ENCODE measurements at places on chromosomes 7 and 10.

DNA sequence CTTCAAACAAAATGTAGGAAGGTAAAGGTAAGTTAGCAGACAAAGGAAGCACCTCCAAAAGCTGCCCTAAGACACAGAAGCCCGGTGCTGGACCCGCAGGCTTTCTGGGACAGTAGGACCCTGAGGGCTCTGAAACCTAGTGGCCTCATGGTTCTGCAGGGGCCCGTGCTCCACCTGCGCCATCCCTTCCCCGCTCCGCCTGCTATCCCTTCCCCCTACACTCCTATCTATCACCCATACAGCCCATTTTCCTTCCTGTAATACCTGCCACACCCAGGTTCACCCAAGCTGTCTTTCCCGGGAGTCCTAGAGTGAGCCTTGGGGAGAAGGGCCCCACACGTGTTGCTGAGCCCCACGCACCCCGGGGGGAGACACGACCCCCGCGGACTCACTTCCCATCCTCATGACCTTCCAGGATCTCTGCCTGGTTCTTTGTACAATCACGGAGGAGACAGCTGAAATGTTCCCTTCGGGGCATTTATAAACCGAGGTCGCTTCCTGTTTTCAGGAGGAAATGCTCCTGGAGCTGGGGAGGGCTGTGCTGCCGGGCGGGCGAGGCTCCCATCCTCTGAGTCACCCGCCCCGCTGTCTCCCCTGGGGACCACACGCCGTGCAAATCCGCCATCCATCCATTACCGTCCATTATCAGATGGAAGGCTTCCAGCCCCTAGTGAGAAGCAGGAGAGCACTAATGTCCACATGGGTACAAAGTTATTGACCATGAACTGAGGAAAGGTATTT, 251.7 kb upstream of the PITRM1 start:
- DNase-seq: peak; percentile 41

DNA sequence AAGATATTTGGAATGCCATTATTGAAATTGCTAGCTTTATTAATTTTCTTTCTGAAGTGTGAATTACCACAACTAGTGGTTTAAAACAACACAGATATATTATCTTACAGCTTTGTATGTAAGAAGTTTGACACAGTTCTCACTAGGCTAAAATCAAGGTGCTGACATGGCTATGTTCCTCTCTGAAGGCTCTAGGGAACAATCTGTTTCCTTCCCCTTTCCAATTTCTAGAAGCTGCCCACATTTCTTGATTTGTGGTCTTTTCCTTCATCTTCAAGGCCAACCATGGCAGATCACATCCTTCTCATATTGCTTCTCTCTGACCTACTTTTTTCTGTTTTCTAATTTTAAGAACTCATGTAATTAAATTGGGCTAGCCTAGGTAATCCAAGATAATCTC, 43.3 kb upstream of the SLC26A3 start:
- DNase-seq: no peak

DNA sequence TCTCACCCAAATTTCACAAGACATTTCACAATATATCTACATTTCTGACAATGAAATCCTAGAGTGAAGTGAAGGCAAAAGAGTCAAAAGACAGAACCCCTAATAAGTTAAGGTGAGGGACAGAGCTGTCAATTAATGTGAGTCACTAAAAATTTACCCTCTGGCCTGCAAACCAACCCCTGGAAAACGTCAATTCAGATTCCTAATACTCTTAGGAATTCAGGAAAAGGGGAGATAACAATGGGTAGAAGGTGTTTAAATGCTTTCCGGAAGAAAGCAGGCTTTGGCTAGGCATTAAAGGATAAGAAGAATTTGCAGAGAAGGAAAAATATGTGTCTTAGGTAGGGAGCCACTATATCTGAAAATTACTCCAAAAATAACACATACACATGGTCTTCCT, 299.6 kb downstream of the INHBA start:
- no peak for DNase-seq

GRCh38 chr10:35889971-35890675, 248.0 kb upstream of the FZD8 start:
- no peak for DNase-seq

DNA sequence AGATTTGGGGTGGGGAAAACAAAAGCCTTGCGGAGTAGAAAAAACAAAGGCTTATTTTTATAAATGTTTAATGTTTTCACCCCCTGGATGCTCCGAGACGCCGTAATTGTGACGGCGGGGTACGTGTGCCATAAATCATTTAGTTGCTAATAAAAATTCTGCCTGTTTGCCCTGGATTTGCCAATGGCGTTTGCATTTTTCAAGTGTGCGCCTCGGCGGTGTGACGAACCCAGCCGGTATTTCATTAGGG, 2.5 kb upstream of the TNRC18 start:
- no peak for DNase-seq

GRCh38 chr10:114714281-114714741, 56.2 kb upstream of the ABLIM1 start:
- DNase-seq: peak; percentile 48

GRCh38 chr7:86592185-86592584, 51.5 kb upstream of the GRM3 start:
- no peak for DNase-seq

DNA sequence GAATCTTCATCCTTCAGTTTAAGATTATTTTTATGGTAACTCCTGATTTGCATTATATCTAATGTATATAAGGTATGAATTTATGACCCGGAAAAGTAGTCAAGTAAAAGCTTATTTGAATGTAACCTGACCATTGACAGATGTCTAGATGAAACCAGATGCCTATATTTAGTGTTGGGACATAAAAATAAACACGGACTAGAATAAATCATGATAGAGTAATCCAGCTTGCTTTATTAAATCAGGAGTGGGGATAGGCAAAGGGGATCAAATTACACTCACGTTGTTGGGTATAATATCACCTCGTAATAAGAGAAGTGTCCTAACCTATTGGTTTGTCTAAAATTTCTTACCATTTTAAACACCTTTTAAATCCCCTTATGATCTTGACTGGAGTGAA, 244.6 kb downstream of the AGMO start:
- no peak for DNase-seq

GRCh38 chr7:99949645-99950228, 20.3 kb upstream of the GJC3 start:
- no peak for DNase-seq

GRCh38 chr10:52703898-52704297, 68.7 kb downstream of the MBL2 start:
- DNase-seq: no peak

DNA sequence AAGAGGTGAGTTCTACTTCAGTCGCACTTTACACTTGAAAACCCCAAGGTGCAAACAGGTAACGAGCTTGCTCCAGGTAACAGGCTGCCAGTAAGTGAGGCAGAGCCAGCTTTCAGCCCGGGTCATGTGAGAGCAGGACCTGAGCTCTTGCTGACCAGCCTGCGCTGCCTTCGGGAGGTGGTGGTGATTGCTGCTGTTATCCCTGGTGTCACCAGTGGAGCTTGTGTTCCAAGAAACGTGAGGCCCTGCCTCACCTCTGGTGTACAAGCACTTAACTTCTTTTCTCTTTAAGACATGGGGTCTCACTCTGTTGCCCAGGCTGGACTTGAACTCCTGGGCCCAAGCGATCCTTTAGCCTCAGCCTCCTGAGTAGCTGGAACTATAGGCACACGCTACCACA, 265.0 kb downstream of the CELF2 start:
- DNase-seq: no peak

- no peak for DNase-seq
Measured at GRCh38 chr7:92404170-92404614, 43.1 kb upstream of the GATAD1 start.

DNA sequence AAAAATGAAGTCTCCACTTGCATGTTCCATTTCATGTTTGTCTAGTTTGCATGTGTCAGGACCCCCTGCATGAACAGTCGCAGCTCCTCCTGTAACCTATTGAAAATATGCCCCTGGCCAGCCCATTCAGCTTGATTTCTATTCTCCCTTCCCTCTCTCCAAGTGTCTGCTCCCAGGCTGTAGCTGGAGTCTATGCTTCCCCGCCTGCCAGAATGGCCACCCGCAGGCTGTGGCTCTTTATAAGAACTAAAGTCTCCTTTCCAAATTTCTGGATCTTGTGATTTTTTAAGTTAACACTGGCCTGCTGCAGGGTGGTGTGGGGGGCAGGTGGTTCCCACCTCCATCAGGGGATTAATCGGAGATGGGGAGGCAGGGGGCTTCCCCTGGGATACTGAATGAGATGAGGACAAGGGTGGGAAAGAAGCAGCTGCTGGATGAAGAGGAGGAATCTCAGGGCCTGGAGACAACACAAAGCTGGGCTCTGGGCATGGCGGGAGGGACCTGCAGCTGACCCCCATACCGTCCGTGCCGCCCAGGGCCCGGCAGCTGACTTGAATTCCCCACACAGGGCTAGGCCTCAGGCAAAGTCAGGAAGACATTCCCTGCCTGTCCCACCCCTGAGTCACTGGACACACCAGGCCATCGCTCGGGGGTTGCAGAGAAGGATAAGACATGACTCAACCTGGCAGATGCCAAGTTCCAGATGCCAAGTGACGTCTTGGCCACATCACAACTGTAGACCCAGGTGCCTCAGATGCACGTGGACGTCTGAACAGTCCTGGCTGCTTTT, 399.5 kb upstream of the FOXK1 start:
- peak; percentile 59 for DNase-seq

DNA sequence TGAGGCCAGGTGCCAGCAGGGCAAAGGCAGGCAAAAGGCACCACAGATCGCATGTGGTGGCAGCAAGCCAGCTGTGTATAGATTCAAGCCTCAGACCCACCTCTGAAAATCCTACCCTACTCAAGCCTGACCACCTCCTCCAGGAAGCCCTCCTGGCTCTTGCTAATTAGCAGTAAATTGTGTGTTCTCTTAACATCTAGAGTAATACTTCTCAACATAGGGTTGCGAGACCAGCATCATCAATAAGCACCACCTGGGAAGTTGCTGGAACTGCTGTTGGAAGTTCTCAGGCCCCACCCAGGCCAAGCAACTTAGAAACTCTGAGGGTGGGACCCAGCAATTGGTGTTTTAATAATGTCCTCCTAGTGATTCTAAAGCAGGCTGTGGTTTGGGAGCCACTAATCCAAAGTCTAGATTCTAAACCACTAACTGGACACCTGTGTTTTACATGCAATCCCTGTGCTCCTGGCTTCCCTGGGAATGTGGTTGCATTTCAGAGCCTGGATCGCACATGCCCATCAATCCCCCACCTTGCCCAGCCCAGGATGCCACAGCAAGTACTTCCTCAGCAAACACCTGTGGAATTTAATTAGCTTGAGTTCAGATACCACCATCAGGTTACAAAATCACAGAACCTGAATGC, 46.2 kb downstream of the KCNMA1 start:
- DNase-seq: no peak

GRCh38 chr10:85946713-85947326, 419.8 kb downstream of the GRID1 start:
- no peak for DNase-seq

DNA sequence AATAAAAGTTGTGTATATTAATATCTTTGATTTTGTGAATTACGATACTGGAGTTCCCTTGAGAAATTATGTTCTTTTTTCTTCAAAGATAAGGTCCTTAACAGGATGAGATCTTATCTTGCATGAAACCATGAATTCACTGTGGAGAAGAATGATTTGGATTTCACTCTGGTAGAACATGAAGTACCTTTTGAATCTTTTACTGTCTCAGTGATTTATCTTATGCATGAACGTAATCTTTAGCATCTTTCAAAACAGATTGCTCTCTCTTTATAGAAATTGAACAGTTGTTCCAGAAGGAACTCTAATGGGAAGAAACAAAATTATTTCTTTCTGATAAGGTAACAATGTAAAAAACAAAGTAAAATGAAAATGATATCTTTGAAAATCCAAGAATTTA, 11.0 kb upstream of the ZNF438 start:
- no peak for DNase-seq

DNA sequence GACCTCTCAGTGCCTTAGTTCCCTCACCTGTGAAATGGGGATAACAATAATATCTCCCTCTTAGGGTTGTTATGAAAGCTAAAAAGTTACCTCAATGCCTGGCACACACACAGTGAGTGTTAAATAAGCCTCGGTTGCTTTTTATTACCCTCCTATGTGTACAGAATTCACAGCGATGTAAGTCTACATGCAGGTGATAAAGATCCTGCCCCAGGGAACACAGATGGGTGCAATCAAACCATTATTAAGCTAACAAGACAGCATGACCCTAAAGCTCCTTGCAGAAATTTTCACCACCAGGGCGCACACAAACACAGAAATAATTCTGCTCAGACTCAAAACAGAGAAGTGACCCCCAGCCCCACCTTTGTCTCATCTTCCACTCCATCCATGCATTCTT, 261.9 kb downstream of the SNX10 start:
- DNase-seq: no peak

GRCh38 chr10:92284112-92284704, 6.7 kb downstream of the CPEB3 start:
- DNase-seq: no peak

DNA sequence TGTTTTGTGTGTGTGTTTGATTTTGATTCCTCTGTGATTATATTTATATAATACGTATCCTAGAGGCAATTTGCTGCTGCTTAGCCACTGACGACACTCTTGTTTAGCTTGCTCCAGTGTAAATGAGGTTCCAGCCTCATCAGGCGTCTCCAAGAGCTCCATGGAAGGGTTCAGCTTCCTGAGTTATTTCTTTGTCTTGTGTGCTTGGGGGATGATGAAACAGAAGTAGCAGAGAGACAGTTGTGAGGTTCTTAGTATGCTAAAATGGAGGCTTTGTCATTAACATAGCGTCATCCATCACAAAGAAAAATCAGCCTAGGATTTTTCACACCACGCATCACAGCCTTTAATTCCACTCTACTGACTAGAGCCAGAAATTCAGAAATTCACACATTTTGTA, 85.1 kb downstream of the KLF6 start:
- DNase-seq: no peak

GRCh38 chr10:71220689-71221540, 8.5 kb downstream of the UNC5B start:
- DNase-seq: no peak

DNA sequence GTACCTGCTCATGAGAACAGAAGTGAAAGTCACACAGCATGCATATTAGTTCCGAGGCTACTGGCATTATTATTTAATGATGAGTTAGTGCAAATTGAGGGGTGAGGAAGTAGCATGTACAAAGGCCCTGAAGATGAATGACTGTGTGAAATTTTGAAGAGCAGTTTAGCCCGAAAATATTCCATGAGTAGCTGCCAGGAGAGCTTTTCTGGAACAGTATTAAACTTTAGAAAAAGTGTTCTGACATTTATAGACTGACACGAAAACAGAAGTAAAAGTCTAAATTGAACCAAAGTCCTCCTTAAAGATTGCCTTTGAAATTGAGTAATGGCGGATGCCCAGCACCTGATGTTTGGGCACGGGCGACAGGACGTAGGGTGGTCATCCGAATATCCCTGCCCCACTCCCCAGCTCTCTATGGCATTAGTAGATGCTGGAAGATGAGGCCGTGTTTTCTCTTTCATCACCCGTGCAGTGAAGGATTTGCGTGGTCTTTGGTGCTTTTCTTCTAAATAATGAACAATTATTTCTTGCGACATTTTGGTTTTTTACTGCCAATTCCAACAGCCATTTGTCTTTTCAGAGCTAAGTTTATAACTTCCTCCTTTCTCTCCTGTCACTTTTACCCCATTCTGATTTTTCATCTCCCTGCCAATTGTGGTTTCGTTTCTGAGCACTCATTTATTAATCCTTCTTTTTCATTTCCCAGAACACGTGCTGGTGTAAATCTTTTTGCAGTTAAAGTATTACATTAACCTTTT, 192.6 kb downstream of the MGMT start:
- DNase-seq: no peak

GRCh38 chr10:29438271-29438670, 149.4 kb downstream of the LYZL1 start:
- DNase-seq: no peak

- no peak for DNase-seq
Measured at GRCh38 chr10:49109669-49110340, 5.5 kb downstream of the VSTM4 start.
